ENCODE measurements at places on chromosomes 6 and 20. TPM values are rescaled to one million over a fixed set of nuclear protein-coding genes. Genes with fewer than 3 reads are reported as not detected.
A peak's percentile ranks its signal among the peaks of the same experiment; 100 is the strongest.

DNA sequence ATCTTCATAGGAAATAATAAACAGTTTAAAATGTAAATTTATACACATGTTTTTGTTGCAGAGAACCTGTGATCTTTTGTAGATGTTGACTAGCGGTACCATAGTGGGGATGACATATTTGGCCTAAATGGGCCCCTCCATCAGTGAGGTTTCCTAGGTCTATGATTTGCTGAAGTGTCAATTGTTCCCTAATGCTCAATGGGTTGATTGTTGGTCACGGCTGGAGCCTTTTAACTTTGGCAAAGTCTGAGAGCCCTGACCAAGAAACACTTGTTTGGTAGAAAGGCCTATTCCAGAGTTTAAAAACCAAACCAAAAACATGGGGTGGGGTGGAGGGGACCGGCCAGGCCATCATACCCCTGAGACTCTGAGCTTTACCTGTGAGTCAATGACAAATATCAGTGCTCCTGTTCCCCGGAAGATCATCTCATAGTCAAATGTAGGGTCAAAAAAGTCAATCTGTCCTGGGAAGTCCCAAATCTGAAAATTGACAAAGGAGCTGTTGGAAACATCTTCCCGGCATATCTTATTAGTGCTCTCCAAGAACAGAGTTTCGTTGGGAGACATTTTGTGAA is 25.1 kb downstream of the RRAGD start:
- ATAC-seq, result no peak

GRCh38 chr6:139765825-139766285 is 391.4 kb upstream of the CITED2 start:
- peak; percentile 57 for ATAC-seq

- no peak for ATAC-seq
These were observed 45.7 kb upstream of the SMIM28 start for GRCh38 chr6:138331984-138332383.

GRCh38 chr6:97947841-97948240 is 664.8 kb upstream of the MMS22L start:
- peak; percentile 89 for ATAC-seq

BMP2 gene
- total RNA-seq, result 3.5 TPM
